CD4-positive, alpha-beta T cell (primary cell): ENCODE measurements at places on chromosomes 2 and 18.
A peak's percentile ranks its signal among the peaks of the same experiment; 100 is the strongest.

DNA sequence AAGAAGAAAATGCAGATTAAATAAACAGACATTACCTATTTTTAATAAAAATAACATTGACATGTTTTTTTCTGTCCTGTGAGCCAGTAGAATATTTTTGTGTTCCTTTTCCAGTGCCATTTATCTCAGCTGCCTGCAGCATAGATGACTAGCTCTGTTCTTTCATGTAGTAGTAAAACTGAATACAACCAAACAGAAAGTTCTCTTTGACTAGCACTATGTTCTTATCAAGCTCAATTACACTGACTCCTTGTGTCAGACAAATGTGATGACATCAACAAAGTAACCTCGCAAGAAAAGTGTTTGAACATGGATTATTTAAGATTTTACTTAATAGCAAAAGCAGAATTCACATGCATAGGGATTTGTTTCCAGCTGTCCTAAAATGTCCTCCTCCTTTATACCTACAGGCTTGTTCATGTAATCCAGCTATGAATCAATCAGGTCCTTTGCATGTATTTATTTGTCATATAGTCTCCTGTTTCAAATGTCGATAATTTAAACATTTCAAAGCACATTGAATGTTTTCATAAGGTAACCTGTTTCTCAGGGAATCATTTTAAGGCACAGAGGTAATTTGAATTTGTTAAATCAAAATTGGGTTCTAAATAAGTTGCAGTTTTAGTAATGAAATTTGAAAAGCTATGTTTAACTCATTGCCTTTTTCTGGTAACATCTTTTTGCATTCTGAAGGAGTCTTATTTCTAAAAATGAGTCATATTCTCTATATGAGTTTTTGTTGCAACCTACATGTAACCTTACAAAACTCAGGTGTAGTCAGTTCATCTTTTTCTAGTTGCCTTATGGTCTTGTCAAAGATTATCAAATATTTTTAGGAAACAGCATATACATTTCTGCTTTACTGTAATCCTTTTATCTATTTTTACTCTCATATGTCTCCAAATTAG, 215.3 kb upstream of the GULP1 start:
- no peak overlapping the region for H3K27ac ChIP-seq
- no peak for DNase-seq
- no peaks in the 10 kb centered on the region for H3K27me3 ChIP-seq
- no peak overlapping the region for H3K4me3 ChIP-seq
- no peaks in the 10 kb centered on the region for H3K4me1 ChIP-seq

GRCh38 chr2:143906850-143907249, 613.1 kb downstream of the ZEB2 start:
- no peak overlapping the region for H3K4me3 ChIP-seq
- H3K36me3 ChIP-seq = no peaks in the 10 kb centered on the region
- DNase-seq = no peak
- H3K27me3 ChIP-seq = no peaks in the 10 kb centered on the region
- H3K27ac ChIP-seq = no peak overlapping the region

DNA sequence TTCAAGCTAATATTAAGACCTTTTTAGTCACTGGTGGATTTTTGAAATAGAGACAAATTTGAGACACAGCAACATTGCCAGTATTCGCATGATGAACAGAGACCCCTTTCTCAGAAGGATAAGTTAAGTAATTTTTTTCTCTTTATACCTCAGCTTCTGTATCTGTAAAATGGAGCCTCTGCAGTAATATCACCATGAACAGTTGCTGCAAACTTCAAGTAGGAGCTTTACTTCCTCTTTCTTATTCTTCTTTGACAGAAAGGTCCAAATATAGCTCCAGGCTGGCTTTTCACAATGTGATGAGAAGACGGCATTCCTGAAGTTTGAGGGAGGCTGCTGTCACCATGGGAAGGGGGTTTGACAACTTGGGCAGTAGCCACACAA, 158.7 kb downstream of the TDRD15 start:
- H3K27me3 ChIP-seq = no peaks in the 10 kb centered on the region
- no peaks in the 10 kb centered on the region for H3K36me3 ChIP-seq
- H3K27ac ChIP-seq = no peak overlapping the region
- no peak overlapping the region for H3K4me3 ChIP-seq
- no peak for DNase-seq

DNA sequence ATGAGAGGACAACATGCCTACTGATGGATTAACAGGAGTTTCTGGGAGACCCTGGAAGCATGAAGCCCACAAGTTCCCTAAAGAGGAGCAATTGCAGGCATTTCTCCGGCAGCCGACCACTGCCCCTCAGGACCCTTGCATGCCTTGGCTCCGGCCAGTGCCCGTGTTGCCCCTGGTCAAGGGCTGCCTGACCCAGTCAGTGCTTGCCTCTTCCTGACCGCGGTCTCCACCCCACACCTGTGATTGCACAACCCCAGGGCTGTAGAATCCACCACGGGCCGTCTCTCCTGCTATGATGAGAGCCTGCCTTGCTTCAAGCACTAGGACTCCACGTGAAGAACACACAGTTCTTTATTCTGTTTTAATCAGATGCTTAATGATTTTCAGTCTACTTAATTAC, 127.5 kb downstream of the GLI2 start:
- H3K27ac ChIP-seq = no peak overlapping the region
- H3K27me3 ChIP-seq = peaks cover 15% of the 10 kb centered on the region
- H3K4me3 ChIP-seq = no peak overlapping the region
- H3K4me1 ChIP-seq = no peaks in the 10 kb centered on the region
- no peak for DNase-seq

DNA sequence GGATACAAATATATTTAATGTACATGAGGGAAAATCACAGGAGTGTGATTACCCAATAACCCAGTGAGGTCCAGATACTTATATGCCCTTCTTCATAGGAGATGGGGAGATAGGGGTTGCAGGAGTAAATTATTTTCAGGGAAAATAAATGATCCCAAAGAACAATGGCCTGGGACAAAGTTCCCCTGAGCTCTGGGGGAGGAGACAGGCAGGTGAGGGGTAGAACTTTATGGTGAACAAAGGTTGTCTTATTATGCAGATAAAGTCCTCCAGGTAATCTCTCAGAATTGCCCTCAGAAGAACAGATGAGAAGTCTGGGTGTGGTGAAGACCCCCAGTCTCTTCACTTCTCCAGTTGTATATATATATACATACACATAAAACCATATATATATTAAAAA, 22.1 kb upstream of the RMDN2 start:
- H3K27me3 ChIP-seq = no peaks in the 10 kb centered on the region
- H3K4me3 ChIP-seq = no peak overlapping the region
- no peak for DNase-seq
- no peaks in the 10 kb centered on the region for H3K4me1 ChIP-seq
- no peaks in the 10 kb centered on the region for H3K36me3 ChIP-seq

DNA sequence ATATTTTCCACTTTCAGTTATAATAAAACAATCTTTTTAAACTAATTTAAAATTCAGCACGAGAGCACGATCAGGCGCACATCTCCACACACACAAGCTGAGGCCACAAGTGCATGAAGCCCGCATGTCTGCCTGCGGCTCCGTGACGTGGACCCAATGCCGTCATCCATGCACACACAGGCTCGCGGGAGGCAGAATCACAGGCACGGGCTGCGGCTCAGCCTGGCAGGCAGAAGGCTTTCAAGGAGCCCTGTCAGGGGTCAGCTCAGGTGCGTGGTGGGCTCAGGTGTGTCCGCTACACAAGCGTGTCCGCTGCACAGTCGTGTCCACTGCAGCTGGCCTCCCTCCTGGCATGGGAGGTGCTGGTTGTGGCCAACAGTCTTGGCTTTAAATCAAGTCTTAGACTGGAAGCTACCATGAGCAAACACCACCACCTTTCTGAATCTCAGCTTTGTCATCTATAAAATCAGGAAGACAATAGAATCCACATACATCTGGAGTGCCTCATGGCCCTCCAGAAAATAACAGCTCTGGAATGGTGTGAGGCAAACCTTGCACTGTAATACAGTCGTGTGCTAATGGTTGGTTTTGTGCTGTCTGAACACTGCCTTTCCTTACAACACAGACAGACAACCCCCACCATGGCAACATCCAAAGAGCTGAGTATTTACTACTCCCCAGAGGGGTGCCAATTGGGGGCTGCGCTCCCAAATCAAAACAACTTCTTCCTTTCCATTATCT, 210.1 kb downstream of the NDUFA10 start:
- H3K27ac ChIP-seq = no peak overlapping the region
- H3K36me3 ChIP-seq = no peaks in the 10 kb centered on the region
- no peaks in the 10 kb centered on the region for H3K27me3 ChIP-seq
- H3K4me3 ChIP-seq = no peak overlapping the region
- no peaks in the 10 kb centered on the region for H3K4me1 ChIP-seq
- no peak for DNase-seq

GRCh38 chr2:55268288-55268906, 634 bp downstream of the MTIF2 start:
- peaks cover 15% of the 10 kb centered on the region for H3K4me1 ChIP-seq
- H3K4me3 ChIP-seq = peak overlapping the region; percentile 87
- H3K27ac ChIP-seq = peak overlapping the region; percentile 84

DNA sequence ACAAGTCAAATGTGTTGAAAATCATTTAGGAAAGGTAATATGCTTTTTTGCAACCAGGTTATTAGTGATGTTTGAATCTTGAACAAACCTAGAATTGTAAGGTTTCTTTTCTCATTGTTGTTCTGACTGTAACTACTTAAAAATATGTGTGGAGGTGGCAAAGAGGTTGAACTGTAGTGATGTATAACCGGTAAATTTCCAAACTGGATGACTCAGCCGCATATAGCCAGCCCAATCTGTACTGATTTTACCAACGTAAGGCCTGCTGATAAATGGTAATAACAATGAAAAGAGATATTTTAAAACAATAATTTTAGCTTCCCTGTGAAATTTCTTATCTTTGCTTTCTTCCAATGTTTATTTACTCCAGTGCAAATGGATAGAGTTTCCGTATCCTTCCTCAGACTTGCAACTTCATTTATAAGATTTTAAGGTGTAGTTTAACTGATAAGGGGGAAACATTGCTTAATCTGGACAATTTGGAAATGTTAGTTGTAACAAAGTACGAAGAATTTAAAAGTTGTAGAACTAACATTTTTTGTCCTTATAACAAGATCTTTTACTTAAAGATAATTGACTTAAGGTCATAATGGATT, 1170.4 kb upstream of the ZEB2 start:
- H3K27ac ChIP-seq = no peak overlapping the region
- DNase-seq = no peak
- no peaks in the 10 kb centered on the region for H3K27me3 ChIP-seq

- no peaks in the 10 kb centered on the region for H3K36me3 ChIP-seq
- no peaks in the 10 kb centered on the region for H3K4me1 ChIP-seq
- H3K27ac ChIP-seq = no peak overlapping the region
- H3K27me3 ChIP-seq = no peaks in the 10 kb centered on the region
Observed at GRCh38 chr2:60847854-60848253, 33.5 kb upstream of the REL start.

DNA sequence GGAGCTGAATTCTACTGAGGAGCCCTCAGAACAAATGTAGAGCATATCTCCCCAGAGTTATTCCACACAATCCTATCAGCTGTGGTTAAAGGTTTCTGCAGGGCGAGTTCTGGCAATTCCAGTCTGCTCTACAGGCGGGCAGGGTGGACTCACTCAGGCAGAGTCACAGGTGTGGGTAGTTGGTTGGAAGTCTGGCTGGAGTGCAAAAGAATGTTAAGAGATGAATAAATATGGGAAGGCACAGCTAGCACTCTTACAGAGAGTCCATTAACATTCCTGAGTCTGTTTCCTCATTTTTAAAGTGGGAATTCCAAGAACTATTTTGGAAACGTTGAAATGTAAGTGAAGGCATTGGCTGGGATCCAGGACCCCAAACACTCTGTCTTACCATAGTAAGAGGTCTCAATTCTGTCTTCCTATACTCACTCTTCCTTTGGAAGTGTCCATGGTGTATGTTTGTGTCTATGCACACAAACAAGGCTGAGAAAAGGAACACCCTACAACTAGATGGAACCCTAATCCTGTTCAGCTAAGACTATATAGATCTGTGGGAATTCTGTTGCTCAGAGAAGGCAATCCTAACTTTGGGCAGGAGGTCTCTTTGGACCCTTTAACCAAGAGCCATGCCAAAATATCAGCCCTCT, 63.3 kb upstream of the AQP4 start:
- no peak for DNase-seq
- H3K27me3 ChIP-seq = no peaks in the 10 kb centered on the region
- H3K27ac ChIP-seq = no peak overlapping the region
- no peaks in the 10 kb centered on the region for H3K36me3 ChIP-seq
- no peak overlapping the region for H3K4me3 ChIP-seq

DNA sequence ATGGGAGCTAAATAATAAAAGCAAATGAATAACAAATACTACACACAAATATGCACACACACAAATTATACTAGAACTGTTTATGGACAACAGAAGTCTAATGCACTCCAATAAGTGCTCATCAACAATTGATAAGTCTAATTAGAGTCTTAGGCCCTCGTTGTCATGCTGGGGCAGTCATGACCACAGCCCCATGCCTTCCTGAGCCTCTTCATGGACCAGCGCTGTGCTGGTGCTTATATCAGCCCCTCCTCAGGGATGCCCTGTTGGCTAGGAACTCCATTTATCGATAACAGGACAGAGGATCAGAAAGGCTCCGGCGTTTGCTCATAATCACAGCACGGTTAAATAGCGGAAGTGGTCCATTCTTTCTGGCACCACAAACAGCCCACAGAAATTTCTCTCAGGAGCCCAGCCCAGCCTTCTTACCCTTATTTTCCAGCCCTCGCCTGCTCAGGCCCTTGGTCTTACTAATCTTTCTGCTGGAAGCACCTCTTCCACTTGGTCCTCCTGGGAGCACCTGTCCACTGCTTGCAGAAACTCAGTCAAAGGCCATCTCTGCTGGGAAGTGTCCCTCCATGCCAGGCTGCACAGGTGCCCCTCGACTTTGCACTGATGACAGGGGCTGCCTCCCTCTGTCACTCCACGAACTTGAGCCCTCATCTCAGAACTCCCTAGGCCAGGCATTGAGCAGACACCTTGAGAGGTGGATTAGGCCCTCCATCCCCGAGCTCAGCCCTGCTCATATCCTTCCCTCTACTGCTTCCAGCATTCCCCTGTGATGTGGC, 500.2 kb upstream of the HS6ST1 start:
- no peaks in the 10 kb centered on the region for H3K4me1 ChIP-seq
- no peaks in the 10 kb centered on the region for H3K36me3 ChIP-seq
- H3K4me3 ChIP-seq = no peak overlapping the region
- no peaks in the 10 kb centered on the region for H3K27me3 ChIP-seq
- no peak for DNase-seq

GRCh38 chr2:108240966-108241365, 1.2 kb downstream of the SULT1C3 start:
- H3K27ac ChIP-seq = no peak overlapping the region
- H3K36me3 ChIP-seq = no peaks in the 10 kb centered on the region
- no peak for DNase-seq
- H3K27me3 ChIP-seq = peaks cover 4% of the 10 kb centered on the region
- no peak overlapping the region for H3K4me3 ChIP-seq

GRCh38 chr2:134703426-134703825, 15.4 kb downstream of the TMEM163 start:
- H3K4me1 ChIP-seq = peaks cover 17% of the 10 kb centered on the region
- H3K27me3 ChIP-seq = peaks cover 4% of the 10 kb centered on the region
- no peak overlapping the region for H3K27ac ChIP-seq
- no peak for DNase-seq
- no peaks in the 10 kb centered on the region for H3K36me3 ChIP-seq
